ENCODE measurements at places on chromosomes 1 and 21. TPM values are rescaled to one million over a fixed set of nuclear protein-coding genes. Genes with fewer than 3 reads are reported as not detected.

Gene SPRR1A
- not detected for total RNA-seq

Gene S100A3
- 2.0 TPM for total RNA-seq

Gene OBSCN
- 144 TPM for total RNA-seq

Gene SEMA4A
- 2.6 TPM for total RNA-seq

Gene SLC30A2
- 0.37 TPM for total RNA-seq

Gene SH3BGRL3
- total RNA-seq: 54.8 TPM

Gene ATP1A2
- 323 TPM for total RNA-seq

Gene LRIF1
- 13.4 TPM for total RNA-seq

GRCh38 chr1:114607223-114607622 lies 25.8 kb upstream of the BCAS2 start:
- DNase-seq: no peak

- no peak for DNase-seq
Measured at GRCh38 chr1:59342801-59343575, 46.1 kb downstream of the FGGY start.

GRCh38 chr1:236681219-236681618 lies 5.1 kb upstream of the ACTN2 start:
- DNase-seq: no peak

DNA sequence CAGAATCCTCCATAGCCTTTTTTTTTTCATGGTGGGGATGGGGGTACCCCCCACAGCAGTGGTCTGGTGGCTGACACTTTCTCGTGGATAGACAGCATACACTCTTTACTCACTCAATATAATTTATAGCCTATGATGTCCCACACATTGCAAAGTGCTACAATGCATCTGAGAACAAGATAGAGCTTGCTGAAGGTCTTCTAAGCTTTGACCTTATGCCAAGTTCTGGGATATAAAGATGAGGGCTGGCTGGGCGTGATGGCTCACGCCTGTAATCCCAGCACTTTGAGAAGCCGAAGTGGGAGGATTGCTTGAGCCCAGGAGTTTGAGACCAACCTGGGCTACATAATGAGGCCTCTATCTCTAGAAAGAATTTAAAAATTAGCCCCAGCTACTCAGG lies 78.0 kb downstream of the MPZL1 start:
- no peak for DNase-seq

GRCh38 chr1:113808450-113809195 lies 3.7 kb downstream of the RSBN1 start:
- no peak for DNase-seq

- DNase-seq: peak; percentile 63
Measured at GRCh38 chr1:20282533-20282932, 8.1 kb upstream of the VWA5B1 start.

- DNase-seq: no peak
Measured at GRCh38 chr1:152870831-152871730, 7.0 kb upstream of the SMCP start.

DNA sequence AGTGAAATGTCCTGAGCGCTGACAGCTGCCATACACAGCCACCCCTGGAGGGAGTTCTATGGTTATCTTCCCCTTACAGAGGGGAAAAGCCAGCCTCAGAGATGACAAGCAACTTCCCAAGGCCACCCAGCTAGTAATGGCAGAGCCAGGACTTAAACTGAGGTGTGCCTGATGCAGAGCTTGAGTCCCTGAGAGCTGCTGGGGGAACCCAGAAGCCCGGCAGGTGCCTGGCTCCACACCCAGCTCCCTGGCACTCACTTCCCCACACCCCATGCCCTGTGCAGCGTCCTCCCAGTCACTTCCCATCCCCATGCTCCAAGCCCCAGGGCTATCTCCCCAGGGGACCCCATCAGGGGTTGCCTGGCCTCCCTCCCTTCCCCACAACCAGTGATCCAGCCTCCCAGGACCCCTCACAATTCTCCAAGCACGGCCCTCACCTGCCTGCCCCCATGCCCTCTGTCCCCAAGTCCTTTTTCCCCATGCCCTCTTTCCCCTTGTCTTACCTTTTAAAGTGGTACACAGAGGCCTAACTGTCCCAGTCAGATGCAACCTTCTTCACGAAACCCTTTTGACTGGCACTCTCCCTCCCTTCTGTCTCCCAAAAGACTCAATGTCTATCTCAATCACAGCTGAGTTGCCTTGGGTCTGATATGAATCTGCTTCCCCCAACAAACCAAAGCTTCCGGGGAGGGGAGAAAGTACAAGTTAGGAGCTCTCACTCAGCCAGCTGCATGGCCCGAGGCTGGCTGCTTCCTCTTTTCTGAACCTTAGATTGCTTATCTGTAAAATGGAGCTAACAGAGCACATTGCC lies 39.8 kb upstream of the LRP8 start:
- DNase-seq: no peak

DNA sequence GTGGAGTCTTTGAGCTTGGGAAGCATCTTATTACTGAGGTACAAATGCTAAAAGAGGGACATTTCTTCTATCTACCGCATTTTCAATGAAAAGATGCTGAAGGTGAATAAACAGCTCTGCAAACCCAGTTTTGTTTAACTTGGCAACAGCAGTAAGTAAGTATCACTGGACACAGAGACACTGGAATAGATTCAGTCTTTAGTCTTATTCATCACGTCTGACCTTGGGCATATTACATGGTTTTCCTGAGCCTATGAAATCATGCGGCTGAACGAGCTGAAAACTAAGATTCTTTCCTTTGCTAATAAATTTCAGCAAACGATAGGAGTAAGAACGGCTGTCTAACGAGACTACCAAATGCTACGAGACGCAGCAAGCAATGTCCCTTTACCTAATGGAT lies 207.4 kb downstream of the GABPA start:
- no peak for DNase-seq

DNA sequence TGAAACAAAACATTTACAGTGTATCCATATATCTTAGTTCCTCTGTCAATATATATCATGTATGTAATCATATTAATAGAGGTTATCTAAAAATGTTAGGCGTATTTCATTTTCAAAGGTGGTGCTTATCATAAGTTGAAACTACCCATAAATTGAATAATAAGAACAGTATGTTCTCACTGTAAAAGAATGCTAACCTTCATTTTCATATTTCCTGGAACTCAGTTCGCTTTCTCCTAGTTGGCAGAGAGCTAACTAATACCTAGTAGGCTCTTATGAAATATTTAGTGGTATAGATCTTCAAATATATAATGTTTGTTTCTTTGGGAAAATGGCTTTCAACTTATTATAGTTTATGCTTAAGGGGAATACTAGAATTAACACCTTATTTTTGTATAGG lies 118.4 kb downstream of the DISP1 start:
- DNase-seq: no peak

DNA sequence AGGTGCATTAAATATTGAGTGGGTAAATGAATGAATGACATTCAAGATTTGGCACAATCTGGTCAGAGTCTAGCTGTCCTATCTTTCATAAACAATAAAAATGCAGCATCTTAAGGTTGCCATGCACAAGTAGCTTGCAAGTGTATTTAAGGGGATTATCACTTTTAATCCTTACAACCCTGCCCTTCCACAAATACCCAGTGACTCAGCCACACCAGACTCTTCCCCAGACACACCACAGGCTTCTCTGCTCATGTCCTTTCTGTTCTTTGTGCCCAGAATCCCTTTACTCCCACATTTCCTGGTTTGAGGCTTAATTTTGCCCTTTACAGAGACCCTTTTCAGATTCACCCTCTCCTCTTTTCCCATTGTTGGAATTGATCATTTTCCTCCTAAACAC lies 59.8 kb downstream of the KIRREL1 start:
- DNase-seq: no peak

- no peak for DNase-seq
Measured at GRCh38 chr1:197448121-197448779, 180.2 kb downstream of the CRB1 start.

DNA sequence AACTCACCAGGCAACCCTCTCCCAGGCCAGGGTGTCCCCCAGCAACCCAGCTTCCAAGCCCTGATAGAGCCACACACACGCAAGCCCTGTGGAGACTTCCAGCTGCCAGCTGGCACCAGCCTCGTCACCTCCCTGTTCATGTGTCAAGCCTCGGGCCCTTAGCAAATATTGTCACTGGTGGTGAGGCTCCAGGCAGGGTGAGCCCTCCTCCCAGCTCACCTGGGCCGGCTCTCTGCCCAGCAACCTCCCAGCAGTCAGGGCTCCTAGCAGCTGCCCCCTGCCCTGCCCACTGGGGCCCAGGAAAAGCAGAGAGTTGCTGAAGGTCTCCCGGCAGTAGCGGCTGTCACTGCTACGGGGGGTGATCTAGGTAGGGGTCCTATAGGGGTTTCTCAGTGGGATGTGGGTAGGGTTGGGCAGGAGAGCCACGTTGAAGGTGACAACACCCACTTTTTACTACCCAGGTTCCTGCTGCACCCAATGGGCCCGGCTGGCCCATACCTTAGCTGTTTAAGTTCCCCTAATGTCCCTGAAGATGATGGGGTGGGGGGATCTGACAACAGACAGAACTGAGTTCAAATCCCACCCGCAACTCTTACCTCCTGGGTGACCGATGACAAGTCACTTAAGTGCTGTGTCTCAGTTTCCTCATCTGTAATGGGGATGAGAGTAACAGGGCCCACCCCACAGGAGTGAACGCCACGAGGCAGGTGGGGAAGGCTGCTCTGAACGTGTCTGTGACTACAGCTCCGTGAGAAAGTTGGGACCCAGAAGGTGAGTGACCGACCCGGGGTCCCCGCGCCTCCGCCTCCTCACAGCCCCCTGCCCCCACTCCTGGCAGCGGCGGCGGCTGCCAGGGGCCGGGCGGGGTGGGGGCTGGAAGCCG lies 678 bp downstream of the TTC39A start:
- peak; percentile 78 for DNase-seq

GRCh38 chr1:210413951-210414350 lies 85.2 kb downstream of the HHAT start:
- DNase-seq: no peak

Data from right cardiac atrium (tissue), 5 donors.